ENCODE measurements at places on chromosomes 1 and 21.

GRCh38 chr1:162873671-162874666 is 13.0 kb upstream of the CCDC190 start:
- peak; percentile 41 for DNase-seq

GRCh38 chr1:162626761-162627160 is 5.5 kb upstream of the DDR2 start:
- DNase-seq, result no peak

GRCh38 chr1:238783633-238784032 is 602.7 kb upstream of the CHRM3 start:
- DNase-seq, result no peak

DNA sequence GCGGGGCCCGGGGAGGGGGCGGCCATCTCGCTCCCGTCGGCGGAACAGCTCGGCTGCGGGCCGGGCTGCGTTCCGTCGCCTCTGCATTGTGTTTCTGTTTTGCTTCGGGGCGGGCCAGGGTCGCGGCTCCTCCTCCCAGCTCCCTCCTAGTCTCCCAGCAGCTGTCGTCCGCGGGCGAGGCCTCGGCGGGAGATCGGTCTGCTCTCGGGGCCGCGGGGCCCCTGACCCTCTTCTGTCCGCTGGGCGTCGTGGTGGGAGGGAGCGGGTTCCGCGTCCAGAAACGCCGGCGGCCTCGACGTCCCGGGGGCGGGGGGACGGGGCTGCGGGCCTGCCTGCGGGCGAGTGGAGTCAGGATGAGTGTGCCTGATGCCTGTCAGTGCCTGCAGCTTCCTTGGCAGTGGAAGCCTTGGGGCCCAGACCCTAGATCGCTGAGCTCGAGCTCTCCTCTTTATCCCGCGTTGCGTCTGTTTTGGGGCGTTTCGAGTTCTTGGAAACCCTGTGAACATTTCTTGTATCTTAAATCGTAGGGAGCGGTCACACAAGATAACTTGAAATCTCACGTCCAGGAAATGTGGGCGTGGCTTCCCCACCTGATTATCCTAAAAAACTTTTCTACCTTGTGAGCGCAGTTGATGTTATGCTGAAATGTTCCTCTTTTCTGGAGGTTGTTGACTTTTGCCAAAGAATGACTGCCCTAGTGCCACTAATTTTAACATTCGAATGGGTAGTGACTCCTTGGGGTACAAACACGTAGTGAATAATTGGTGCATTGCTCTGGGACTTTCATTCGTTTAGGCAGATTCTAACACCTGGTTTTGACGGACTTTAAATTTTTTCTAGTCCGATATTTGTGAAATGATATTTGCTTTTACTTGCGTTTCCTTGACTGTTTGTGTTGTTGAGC is 676 bp downstream of the MORC3 start:
- peak; percentile 57 for DNase-seq

DNA sequence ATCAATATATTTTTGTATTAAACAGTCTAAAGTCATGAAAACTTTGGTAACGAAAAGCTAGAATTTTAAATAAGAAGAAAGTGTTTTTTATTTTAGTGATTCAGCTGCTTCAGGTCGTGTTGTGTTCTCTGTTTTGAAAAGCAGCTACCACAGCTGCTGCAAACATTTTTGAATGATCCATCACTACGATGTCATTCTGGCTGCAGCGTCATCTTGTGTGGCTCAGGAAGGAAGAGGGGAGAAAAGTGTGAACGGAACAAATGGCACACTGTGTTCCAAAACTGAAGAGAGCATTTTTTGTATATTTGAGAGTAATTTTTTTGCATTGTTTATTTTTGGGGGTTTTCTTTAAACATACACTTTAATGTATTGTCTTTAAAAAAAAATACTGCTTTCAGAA is 323.0 kb upstream of the ADGRL2 start:
- DNase-seq, result no peak

DNA sequence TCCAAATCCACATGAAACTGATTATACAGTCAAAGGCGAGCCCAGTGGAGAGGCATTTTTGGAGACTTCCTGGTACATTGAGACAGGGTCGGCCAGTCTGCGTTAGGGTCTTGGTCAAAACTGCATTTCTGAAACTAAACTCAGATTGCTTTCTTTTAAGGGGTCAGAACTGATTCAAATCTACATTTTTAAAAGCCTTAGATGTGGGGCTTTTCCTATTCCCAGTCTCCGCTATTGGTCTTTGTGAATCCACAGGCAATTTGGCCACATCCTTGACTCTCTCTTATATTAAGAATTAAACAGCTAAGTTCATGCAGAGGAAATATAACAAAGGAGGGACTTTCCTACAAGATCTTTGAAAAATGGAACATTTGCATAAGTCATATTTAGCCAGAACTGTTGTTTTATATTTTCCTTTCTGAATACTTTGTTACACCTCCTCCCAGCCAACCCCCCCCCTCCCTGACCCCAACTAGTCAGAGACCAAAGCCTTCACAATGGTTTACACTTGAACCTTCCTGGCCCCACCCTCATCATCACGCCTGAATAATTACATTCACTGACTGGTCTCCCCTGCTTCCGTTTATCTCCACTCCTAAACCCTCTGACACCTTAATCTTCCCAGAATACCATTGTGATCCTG is 30.9 kb downstream of the SELL start:
- no peak for DNase-seq

DNA sequence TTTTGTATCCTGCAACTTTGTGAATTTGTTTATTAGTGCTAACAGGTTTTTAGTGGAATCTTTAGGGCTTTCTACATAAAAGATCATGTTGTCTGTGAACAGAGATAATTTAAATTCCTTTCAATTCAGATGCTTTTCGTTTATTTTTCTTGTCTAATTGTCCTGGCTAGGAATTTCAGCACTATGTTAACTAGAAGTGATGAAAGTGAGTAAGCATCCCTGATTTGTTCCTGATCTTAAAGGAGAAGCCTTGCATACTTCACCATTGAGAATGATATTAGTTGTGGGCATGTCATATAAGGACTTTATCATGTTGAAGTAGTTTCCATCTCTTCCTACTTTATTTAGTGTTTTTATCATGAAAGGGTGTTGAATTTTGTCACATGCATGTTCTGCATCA is 23.6 kb upstream of the TRIM67 start:
- DNase-seq, result peak; percentile 50

GRCh38 chr1:12384836-12385456 is 155.1 kb downstream of the VPS13D start:
- DNase-seq, result no peak

- DNase-seq, result no peak
Observed at GRCh38 chr1:237032029-237032428, 10.0 kb upstream of the RYR2 start.

DNA sequence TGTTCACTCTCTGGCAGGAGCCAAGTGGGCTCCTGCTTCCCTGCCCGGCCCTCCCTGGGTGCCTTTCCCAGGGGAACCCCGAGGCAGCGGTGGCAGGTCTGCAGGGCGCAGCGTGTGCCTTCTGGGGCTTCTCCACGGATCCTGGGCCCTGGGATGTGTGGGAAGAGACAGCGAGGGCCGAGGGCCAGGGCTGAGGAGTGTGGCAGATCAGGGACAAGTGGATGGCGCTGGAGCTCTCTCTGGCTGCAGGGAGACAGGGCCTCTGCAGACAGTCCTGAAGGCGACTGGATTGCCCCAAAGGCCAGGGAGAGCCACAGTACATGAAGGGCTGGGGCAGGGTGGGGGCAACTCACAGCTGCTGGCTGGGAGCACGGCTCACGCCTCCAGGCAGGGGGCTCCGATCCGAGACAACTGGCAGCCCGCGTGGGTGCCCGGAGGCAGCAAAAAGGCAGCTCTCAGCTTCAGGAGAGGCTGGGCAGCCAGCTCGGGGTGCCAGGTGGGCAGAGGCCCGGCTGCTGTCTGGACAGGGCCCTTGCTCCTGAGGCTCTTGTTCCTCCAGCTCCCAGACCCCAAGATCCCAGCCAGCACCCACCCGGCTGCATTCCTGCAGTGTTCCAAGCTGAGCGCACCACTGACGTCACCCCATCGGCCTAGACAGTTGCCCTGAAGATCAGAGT is 16.0 kb downstream of the MORN1 start:
- no peak for DNase-seq

DNA sequence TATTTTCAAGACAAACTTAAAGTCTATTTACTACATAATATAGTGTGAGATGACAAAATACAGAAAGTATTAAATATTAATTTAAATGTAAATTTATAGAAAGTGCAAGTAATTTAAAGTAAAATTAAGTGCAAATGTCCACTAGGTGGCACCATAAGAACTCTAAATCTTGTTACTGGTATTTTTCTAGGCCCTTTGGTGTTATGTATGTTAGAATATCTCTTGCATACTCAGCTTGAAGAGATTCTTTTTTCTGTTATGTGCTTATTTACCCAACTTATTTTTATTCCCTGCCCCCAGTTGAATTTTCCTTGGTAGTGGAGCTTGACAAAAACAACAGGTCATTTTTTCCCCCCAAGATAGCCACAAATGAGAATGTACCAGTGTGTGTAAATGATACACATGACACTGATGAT is 71.5 kb downstream of the RPS6KC1 start:
- DNase-seq, result peak; percentile 47

- peak; percentile 16 for DNase-seq
Observed at GRCh38 chr1:8091691-8092090, 65.6 kb upstream of the ERRFI1 start.

GRCh38 chr1:91712981-91713841 is 172.7 kb downstream of the TGFBR3 start:
- DNase-seq, result no peak

- no peak for DNase-seq
Observed at GRCh38 chr1:101064697-101065096, 39.1 kb upstream of the DPH5 start.

DNA sequence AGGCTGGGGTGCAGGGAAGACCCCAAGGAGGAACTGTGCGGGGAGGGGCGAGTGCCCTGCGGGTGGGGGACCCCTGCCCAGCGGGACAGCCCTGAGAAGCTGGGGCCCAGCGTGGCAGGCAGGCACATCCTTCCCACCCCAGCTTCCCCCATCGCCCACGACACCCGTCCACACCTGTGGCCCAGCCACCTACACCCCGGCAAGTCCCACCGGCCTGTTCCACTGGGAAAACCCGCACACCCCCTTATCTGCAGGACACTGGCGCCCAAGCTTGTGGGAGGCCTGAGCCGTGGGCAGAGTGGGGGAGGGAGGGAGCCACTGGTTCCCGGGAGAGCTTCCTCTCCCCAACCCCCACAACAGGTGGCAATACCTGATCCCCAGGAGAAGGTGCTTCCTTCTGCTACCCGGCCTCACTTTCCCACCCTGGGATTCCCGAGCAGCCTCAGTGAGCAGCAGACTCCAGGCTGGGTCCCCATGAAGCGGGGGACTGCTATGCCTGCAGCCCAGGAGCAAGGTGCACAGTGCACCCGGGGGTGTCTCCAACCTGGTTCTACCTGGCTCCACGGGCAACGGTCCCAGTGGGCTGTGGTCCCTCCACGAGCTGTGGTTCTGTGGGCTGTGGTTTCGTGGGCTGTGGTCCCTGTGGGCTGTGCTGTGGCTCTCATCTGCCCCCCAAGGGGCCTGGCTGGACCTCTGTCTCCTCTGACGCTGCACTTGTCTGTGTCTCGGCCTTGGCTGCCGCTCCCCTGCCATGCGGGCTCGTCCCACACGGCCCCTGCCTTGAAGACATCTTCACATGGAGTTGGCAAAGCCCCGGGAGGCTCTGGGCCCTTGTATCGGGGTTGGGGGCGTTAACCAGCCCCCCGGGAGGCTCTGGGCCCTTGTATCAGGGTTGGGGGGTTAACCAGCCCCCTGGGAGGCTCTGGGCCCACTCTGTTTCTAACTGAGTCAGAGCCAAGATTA is 37.8 kb upstream of the POFUT2 start:
- no peak for DNase-seq

DNA sequence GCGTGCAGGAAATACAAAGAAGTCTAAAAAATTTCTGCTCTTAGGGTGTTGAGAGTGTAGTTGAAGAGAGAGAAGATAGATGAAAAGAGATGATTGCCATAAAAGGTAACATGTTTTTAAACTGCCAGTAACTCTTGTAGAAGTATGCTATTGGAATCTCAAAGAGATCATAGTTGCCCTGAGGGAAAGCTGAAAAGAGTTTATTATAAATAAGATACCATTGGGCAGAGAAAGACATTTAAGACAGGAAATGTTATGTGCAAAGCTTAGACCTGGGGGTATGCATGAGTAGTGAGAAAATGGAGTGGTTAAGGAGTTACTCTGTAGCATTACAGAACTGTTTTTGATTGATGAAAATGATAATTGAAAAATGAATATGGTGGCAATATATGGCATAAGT is 17.6 kb downstream of the GABPA start:
- no peak for DNase-seq

GRCh38 chr1:41483001-41483850 is 1.3 kb downstream of the EDN2 start:
- DNase-seq, result no peak

DNA sequence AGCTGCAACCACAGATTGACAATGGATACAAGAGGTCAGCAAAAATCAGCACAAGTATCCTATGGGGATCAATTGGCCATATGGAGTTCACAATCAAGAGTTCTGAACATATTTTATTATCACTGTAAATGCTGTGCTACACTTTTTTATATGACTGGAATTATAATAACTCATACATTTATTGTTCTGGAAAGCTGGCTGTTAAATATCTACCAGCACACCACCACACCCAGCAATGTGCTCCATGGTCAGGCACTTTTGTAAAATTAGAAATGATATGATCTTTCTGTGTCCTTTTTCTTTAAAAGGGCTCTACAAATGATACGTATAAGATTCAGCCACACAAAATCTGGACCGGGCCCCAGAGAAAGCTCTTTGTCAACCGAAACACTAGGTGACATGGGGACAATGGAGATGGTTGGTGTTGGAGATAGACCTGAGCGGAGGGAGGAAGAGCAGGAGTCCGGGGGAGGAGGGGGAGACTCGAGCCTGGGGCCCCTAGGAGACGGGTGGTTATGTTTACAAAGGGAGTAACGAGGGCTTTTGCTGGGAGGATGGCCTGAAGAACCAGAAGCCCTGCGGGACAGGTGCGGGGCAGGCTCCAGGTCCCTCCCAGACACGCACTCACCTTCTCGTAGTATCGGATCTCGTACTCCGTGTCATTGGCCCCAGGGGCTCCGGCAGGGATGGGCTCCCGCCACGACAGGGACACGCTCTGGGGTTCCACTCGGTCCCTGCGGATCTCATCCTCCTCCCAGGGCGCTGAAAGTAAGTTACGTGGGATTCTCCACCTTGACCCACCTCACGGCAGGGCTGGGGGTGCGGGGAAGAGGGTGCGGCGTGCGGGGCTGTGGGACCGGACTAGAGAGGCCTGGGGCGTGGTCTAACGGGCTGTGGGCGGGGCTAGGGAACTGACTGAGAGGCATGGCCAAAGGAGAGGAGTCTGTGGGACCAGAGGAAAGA is 30.0 kb downstream of the EPHA10 start:
- no peak for DNase-seq

GRCh38 chr1:15110128-15110866 is 43.2 kb upstream of the TMEM51 start:
- no peak for DNase-seq

- DNase-seq, result no peak
Observed at GRCh38 chr1:186849271-186849671, 20.5 kb downstream of the PLA2G4A start.
